ENCODE measurements at places on chromosomes 13 and 19.

DNA sequence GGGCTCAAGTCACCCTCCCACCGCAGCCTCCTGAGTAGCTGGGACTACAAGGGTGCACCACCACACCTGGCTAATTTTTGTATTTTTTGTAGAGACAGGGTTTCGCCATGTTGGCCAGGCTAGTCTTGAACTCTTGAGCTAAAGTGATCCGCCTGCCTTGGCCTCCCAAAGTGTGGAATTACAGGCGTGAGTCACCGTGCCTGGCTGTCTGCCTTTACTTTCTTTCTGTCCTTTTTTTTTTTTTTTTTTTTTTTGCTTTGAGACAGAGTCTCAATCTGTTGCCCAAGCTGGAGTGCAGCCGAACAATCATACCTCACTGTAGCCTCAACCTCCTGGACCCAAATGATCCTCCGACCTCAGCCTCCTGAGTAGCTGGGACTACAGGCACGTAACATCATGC, 25.0 kb upstream of the OR1M1 start:
- DNase-seq: no peak

DNA sequence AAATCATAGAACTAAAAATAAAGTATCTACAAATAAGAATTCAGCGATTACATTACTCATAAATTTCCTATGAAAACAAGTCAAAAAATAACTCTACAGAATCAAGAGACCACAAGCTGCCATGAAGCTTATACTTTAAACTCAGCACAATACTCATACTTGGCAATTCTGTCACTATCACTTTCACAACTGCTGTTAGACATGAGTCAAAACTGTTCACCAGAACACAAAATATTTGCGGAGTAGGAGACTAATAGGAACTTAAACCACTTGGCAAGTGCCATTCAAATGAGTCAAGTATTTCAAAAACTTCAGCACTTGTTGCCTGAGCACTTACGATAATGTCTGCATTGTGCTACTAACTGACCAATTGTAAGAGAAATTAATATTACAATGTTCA, 387.8 kb upstream of the GPC6 start:
- DNase-seq: no peak

GRCh38 chr13:30091691-30092090, 215.7 kb downstream of the KATNAL1 start:
- DNase-seq: no peak

DNA sequence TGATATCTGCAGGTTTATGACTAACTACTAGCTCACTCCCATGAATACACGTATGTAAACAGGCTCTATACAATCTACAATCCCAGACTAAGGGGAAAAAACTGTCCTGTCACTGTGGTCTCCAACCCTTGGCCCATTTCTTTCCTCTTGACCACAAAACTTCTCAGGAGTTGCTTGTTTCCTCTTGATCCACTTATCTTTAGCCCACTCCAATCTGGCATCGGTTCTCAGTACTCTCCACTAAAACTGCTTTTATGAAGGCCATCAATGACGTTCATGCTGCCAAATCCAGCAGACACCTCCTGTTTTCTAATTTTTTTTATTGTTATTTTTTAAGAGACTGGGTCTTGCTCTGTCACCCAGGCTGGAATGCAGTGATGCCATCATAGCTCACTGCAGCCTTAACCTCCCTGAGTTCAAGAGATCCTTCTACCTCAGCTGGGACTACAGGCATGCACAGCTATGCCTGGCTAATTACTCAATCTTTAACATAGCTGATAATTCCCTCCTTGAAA, 31.9 kb upstream of the USPL1 start:
- no peak for DNase-seq

GRCh38 chr13:107365466-107366215, 797.7 kb upstream of the ARGLU1 start:
- peak; percentile 33 for DNase-seq

DNA sequence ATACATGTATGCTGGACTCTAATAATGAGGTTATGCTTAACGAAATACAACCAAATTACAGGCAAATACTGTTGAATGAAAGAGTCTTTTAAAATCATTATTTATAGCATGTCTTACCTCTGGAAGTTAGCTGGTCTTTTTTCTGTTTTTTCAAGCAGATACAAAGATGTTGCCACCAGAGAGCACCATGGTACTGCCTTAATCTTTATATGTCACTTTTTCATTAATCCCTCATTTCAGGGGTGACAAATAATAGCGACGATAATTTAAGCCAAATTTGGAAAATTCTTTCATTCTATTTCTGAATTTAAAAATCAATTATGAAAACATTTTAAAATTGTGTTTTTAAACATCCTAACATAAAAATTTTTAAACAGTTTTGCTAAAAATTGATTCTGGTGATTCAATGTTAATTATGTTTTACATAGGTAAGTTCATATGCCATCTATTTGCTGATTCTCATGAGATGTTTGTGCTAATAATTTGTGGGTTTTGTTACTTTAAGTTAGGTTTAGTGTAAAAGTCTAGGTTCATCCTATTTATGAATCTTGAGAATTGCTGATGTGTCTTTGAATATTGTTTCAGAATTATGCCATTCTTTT, 379.3 kb upstream of the SGCG start:
- no peak for DNase-seq

- DNase-seq: no peak
Observed at GRCh38 chr19:33849551-33850147, 53.0 kb downstream of the KCTD15 start.

GRCh38 chr13:90553159-90553558, 794.3 kb upstream of the MIR17HG start:
- no peak for DNase-seq

DNA sequence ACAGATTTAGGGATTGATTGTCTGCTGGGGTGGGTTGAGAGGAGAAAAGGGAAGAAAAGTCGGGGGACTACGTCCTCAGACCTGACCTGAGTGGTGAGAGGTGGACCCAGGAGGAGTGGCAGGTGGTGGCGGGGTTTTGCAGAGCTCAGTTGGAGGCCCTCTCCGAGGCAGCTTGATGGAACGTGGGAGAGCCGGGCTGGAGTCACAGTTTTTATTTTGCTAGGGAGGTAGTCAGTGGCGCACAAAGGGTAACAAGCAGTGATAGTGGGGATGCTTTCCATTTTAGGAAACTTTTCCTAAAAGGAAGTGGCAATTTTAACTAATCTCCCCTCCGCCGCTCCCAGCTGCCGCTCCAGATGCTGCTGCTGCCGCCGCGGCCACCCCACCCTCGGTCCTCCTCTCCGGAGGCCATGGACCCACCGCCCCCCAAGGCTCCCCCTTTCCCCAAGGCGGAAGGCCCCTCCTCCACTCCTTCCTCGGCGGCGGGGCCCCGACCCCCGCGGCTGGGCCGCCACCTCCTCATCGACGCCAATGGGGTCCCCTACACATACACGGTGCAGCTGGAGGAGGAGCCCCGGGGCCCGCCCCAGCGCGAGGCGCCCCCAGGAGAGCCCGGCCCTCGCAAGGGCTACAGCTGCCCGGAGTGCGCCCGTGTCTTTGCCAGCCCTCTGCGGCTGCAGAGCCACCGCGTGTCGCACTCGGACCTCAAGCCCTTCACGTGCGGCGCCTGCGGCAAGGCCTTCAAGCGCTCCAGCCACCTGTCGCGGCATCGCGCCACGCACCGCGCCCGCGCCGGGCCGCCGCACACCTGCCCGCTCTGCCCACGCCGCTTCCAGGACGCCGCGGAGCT, 1.1 kb upstream of the ZNF581 start:
- DNase-seq: no peak

GRCh38 chr19:10037809-10038208, 24.5 kb downstream of the RDH8 start:
- DNase-seq: no peak
